SK-N-SH treated with all-trans-retinoic acid at 6 μM for 48 hours (cell line): ENCODE measurements at places on chromosomes 2 and 18.

GRCh38 chr2:206240327-206240726, 34.1 kb upstream of the ZDBF2 start:
- ATAC-seq: no peak

DNA sequence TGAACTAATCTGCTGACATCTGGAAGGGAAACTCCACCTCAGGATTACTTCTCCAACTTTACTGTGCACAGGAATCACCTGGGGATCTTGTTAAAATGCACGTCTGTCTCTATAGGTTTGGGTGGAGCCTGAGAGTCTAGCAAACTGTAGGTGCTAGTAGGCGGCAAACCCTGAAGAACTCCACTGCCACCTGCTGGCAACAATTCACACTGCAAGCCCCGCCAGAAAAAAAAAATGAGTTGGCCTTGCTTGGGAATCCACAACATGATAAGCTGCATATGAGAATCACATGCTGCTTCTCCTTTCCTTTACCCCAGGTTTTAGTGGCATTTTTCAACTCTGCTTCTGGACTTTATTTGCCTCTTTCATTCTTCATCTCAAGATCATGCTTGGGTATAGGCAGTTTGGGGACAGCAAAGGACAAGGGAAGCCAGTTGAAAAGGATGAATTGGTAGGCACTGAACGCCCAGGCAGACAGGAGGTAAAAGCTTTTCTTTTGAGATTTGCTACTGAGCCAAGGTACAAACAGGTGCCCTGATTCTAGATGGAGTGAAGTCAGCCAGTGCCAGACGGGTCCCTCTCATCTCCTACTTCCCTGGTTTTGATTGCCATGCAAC, 88.8 kb downstream of the VIT start:
- peak; percentile 82 for ATAC-seq

GRCh38 chr2:80525152-80525551, 220.6 kb upstream of the LRRTM1 start:
- no peak for ATAC-seq

GRCh38 chr18:40852406-40852805, 1102.6 kb upstream of the PIK3C3 start:
- ATAC-seq: no peak

GRCh38 chr2:239818531-239819011, 206.6 kb downstream of the NDUFA10 start:
- no peak for ATAC-seq

- ATAC-seq: peak; percentile 99
These were observed 119.1 kb downstream of the BAZ2B start for GRCh38 chr2:159497256-159497655.

DNA sequence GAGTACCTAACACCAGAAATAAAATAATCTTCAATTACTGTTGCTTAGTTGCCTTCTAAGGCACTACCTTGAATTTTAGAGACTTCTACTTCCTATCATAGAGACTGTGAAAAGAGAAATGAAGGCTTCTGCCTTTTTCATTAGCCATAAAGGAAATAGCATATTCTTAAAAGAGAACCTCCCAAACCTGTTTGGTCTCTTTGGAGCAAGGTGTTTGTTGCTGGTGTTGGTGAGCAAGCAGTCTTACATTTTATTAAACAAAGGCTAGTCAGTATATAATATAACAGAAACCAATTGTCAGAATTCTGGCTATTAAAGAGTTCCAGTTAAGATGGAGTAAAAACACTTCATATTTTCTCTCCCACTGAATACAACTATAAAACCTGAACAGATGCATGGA, 116.4 kb downstream of the TAF4B start:
- no peak for ATAC-seq

- ATAC-seq: no peak
These were observed 132.4 kb downstream of the ZAP70 start for GRCh38 chr2:97845818-97846217.

- ATAC-seq: peak; percentile 71
These were observed 24.7 kb downstream of the COPS7B start for GRCh38 chr2:231810905-231811304.

DNA sequence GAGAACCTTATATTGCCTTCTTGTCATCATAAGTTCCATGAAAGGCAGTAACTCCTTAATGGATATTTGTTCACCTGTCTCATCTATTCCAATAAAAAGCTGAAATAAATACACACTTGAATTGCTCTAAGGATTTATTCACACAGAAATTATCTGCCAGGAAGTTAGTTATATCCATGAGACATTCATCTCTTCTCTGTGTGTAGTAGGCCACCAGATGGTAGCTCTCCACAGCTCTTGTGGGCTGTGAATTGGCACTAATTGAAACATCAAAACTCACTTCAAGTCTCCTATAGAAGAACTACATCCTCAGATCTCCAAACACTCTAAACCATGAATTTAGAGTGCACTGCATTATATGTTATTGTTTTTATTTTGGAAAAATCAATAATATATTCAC, 189.6 kb downstream of the DSC3 start:
- no peak for ATAC-seq

DNA sequence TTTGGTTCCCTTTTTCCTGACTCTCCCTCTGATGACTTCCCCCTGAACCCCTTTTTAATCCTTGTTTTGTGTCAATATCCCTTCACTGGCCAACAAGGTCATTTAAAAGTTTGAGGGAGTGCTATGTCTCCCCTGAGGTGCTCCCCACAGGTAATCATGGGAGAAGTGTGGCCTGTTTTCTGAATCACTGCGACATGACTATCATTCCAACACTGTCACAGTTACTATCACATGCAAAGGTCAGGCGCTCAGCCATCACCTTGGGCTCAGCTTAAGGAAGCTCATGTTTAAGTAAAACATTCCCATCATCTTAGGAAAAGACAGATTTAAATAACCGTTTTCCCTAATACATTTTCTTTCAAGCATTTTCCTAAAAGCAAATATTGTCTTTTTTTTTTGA, 20.9 kb upstream of the ACAA2 start:
- no peak for ATAC-seq
